ENCODE measurements at places on chromosomes 1 and 21.

GRCh38 chr1:156129687-156130577 is 15.4 kb downstream of the LMNA start:
- peak; percentile 65 for DNase-seq
- no peaks in the 10 kb centered on the region for H3K27me3 ChIP-seq
- peaks cover 55% of the 10 kb centered on the region for H3K4me1 ChIP-seq
- H3K27ac ChIP-seq, result peak overlapping the region; percentile 7
- H3K36me3 ChIP-seq, result peaks cover 27% of the 10 kb centered on the region
- H3K4me3 ChIP-seq, result no peak overlapping the region

- H3K4me3 ChIP-seq, result no peak overlapping the region
- H3K27ac ChIP-seq, result no peak overlapping the region
- no peaks in the 10 kb centered on the region for H3K27me3 ChIP-seq
- no peak for DNase-seq
Observed at GRCh38 chr1:64882574-64883255, 83.6 kb downstream of the JAK1 start.

DNA sequence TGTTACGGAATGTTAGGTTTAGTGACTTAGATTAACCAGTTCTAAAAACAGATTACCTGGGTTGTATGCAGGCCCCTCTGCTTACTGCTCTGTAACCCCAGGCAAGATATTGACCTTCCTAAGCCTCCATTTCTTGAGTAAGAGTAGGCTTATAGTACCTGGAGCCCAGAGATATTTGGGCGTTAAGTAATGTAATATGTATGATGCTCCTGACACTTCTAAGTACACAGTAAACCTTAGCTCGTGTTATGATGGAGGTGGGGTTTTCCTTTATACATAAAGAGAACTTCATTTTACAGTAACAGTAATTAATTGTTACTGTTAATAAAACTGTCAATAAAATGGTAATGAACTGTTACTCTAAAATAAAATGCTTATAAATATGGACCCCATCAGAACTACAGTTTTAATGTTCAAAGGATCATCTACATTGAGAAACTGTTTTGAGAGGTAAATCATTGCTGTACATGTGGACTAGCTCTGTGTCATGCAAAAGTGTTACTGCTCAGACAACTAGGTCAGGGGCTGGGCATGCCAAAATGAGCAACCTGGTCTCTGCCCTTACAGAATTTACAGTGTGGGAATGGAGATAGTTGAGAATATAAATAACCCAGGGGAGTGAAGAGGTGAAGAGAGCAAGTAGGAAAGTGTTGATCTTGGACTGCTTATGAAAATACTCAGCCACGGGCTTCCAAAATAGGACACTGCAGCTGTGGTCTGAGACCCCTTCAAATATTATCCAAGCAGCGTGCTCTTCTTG is 26.6 kb downstream of the LRRC8C start:
- peaks cover 36% of the 10 kb centered on the region for H3K4me1 ChIP-seq
- no peaks in the 10 kb centered on the region for H3K36me3 ChIP-seq
- H3K27me3 ChIP-seq, result no peaks in the 10 kb centered on the region
- H3K4me3 ChIP-seq, result peak overlapping the region; percentile 11
- no peak for DNase-seq

GRCh38 chr21:22711636-22712035 is 1713.4 kb downstream of the NCAM2 start:
- H3K27ac ChIP-seq, result no peak overlapping the region
- no peak overlapping the region for H3K4me3 ChIP-seq
- no peaks in the 10 kb centered on the region for H3K27me3 ChIP-seq
- H3K4me1 ChIP-seq, result no peaks in the 10 kb centered on the region

- no peak overlapping the region for H3K4me3 ChIP-seq
- no peaks in the 10 kb centered on the region for H3K36me3 ChIP-seq
- no peak overlapping the region for H3K27ac ChIP-seq
- H3K27me3 ChIP-seq, result no peaks in the 10 kb centered on the region
- no peaks in the 10 kb centered on the region for H3K4me1 ChIP-seq
Observed at GRCh38 chr1:110464340-110464739, 13.4 kb downstream of the PROK1 start.

GRCh38 chr1:44305962-44306422 is 49.1 kb downstream of the ERI3 start:
- H3K4me3 ChIP-seq, result no peak overlapping the region
- peaks cover 37% of the 10 kb centered on the region for H3K36me3 ChIP-seq
- no peaks in the 10 kb centered on the region for H3K27me3 ChIP-seq
- no peaks in the 10 kb centered on the region for H3K4me1 ChIP-seq

- DNase-seq, result no peak
- H3K36me3 ChIP-seq, result no peaks in the 10 kb centered on the region
- H3K27me3 ChIP-seq, result no peaks in the 10 kb centered on the region
- H3K4me1 ChIP-seq, result peaks cover 35% of the 10 kb centered on the region
- H3K27ac ChIP-seq, result peak overlapping the region; percentile 68
- H3K4me3 ChIP-seq, result peak overlapping the region; percentile 15
Observed at GRCh38 chr1:35506960-35507912, 50.0 kb downstream of the KIAA0319L start.

DNA sequence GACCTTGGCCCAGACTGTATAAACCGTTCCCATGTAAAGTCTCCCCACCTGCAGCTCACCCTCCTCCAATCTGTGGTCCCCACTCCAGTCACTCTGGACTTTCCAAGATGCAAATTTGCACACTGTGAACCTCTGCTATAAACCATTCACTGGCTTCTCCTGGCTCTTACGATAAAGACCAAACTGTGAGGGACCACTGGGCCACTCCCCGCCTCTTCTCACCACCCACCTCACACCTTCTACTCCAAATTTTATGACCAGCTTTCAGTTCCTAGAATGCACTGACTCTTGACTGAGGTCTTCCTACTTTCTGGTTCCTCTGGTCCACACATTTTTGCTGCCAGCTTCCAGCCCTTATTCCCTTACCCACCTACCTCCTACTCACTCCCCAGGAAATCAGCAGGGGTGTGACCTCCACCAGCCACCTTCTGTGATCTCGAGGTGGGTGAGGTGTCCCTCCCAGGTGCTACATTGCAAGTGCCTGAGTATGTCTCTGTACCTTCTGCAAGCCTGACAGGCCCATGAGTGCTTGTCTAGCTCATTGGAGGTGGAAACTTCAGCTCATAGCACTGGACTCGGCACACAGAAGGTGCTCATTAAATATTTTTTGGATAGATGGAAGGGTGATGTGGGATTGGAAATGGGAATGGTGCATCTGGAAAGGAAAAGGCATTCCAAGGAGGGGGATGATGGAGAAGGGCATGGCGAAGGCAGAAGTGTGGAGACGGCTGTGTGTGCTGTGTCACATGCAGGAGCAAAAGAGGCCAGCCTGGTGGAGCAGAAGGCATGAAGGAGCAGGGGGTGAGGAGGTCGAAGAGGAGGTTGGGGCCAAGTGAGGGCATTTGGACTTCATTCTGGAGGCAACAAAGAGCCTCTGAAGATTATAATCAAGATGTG is 15.6 kb upstream of the CSF1 start:
- DNase-seq, result no peak
- no peaks in the 10 kb centered on the region for H3K36me3 ChIP-seq
- no peak overlapping the region for H3K4me3 ChIP-seq
- H3K27me3 ChIP-seq, result no peaks in the 10 kb centered on the region
- no peak overlapping the region for H3K27ac ChIP-seq

GRCh38 chr21:35245879-35246278 is 196.8 kb upstream of the RUNX1 start:
- H3K27ac ChIP-seq, result no peak overlapping the region
- DNase-seq, result no peak
- H3K4me1 ChIP-seq, result no peaks in the 10 kb centered on the region
- H3K27me3 ChIP-seq, result no peaks in the 10 kb centered on the region

GRCh38 chr1:44775930-44776729 is 790 bp downstream of the RPS8 start:
- no peaks in the 10 kb centered on the region for H3K27me3 ChIP-seq
- DNase-seq, result no peak
- H3K4me1 ChIP-seq, result peaks cover 16% of the 10 kb centered on the region
- H3K27ac ChIP-seq, result peak overlapping the region; percentile 93
- peak overlapping the region; percentile 96 for H3K4me3 ChIP-seq

GRCh38 chr1:58652651-58653184 is 47.1 kb downstream of the MYSM1 start:
- no peaks in the 10 kb centered on the region for H3K4me1 ChIP-seq
- H3K27me3 ChIP-seq, result no peaks in the 10 kb centered on the region
- peak; percentile 8 for DNase-seq
- peaks cover 6% of the 10 kb centered on the region for H3K36me3 ChIP-seq

DNA sequence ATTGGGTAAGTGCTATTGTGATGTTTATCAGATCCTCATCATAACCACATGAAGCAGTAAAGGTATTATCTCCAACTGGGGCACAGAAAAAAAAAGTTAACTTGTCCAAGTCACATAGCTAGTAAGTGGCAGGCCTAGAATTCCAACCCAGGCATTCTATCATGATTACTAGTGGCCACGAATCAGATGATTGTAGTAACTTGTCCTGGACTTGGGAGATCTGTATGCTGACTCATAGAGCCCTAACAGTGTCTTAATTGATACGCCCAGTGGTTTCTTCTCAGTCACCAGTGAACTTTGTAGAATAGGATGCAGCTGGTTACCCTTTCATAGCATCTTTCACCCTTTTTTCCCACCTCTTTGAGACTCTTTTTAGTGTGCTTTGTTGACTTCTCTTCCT is 91.1 kb upstream of the UBE2U start:
- H3K27ac ChIP-seq, result no peak overlapping the region
- no peaks in the 10 kb centered on the region for H3K4me1 ChIP-seq
- no peaks in the 10 kb centered on the region for H3K36me3 ChIP-seq
- DNase-seq, result no peak
- no peak overlapping the region for H3K4me3 ChIP-seq

DNA sequence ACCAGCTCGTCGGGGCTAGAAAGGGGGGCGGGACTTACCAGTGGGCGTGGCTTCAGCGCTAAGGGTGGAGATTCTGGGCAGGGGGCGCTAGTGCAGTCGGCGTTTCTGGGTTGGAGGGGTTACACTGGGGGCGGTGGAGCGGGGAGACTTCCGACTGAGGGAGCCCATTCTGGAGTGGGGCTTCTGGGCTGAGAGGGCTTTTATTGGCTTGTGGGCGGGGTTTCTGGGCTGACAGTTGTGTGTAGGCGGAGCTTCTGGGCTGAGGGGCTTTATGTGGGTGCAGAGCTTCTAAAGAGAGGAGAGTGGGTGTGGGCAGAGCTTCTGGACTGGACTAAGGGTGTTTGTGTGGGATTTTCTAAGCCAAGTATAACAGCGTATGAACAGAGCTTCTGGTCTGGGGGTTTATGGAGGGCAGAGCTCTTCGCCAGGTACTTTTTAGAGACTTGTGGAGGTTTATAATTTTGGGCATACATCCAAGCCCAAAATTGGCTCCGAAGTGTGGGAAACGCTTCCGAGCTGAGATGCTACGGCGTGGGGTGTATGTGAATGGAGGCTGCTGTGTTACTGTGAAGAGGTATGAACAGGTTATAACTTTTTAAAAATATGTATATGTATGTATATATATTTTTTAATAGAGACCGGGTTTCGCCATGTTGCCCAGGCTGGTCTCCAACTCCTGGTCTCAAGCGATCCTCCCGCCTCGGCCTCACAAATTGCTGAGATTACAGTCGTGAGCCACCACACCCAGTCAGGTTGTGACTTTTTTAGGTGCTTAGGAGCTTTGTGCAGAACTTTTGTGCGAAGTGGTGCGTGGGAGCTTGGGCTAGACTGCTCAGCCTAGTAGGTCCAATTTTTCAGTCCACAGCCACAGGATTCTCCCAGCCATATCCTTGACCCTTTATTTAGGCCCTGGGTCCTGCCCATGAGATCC is 825 bp downstream of the TMEM39B start:
- H3K36me3 ChIP-seq, result peaks cover 29% of the 10 kb centered on the region
- H3K4me1 ChIP-seq, result peaks cover 19% of the 10 kb centered on the region
- H3K27ac ChIP-seq, result peak overlapping the region; percentile 78
- no peaks in the 10 kb centered on the region for H3K27me3 ChIP-seq
- no peak for DNase-seq
- peak overlapping the region; percentile 78 for H3K4me3 ChIP-seq

DNA sequence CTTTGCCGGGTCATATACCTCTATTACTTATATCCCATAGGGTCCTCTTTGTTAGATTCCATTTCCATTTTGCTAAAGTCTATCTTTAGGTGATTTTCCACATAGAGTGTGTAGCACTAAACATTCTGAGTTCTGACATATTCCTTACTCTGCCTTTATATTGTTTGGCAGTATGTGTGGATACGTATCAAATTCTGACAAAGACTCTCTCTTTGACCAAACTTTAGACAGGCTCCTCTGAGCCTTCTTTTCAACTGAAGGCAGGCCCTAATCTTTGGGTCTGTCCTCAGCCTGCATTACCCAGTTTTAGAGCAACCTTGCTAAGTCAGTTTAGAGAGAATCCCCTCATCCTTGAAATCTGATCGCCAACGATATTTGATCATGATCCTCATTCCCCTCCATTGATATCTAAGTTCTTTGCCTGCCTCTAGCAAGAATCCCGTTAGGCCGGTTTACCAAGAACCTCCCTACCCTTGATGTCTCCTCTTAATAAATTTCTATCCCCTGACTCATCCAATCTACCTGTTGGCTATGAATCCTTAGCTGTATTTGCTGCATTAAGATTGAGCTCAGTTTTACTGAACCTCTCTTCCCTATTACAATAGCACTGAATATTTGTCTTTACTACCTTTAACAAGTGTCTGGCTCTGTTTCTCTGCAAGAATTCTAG is 10.4 kb upstream of the PPT1 start:
- DNase-seq, result no peak
- no peaks in the 10 kb centered on the region for H3K36me3 ChIP-seq
- H3K4me1 ChIP-seq, result no peaks in the 10 kb centered on the region
- H3K27ac ChIP-seq, result no peak overlapping the region

GRCh38 chr1:247435030-247435758 is 19.2 kb downstream of the NLRP3 start:
- peaks cover 13% of the 10 kb centered on the region for H3K36me3 ChIP-seq
- no peak for DNase-seq
- H3K27me3 ChIP-seq, result no peaks in the 10 kb centered on the region
- no peaks in the 10 kb centered on the region for H3K4me1 ChIP-seq
- no peak overlapping the region for H3K27ac ChIP-seq

DNA sequence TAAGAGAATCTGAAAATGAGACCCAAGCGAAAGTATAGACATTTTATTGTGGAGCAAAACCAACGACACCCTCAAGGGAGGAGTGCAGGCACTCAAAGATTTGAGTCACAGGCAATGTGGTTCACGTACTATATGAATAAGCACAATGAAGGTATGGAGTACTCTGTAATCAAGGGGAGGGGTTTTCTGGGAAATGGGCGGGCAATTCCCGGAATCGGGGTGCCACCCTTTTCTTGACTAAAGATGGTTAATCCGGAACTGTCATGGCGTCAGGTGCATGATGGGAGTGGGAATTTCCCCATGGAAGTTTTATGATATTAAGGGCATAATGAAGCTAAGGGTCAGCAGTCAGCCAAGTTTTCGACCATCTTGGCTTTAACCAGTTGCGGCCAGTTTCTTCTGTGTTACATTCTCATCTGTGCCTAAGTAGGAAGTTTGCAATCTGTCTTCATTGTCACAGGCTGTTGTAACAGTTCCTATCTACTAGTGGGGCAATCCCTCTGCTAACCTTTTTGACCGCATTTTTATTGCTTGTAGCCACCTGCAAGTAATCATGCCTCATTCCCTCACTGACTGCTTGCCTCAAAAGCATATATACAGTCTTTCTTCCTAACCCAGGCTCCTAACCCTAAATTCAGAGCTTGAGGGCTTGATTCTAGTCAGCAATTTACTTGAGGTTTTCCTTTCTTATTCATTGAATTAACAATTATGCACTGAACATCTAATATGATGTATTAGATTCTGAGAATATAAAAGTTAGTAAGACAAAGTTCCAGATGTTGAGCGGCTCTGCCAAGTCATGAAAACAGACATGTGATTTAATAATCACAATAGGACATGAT is 775 bp upstream of the AIM2 start:
- no peaks in the 10 kb centered on the region for H3K36me3 ChIP-seq
- peak; percentile 95 for DNase-seq
- H3K4me1 ChIP-seq, result peaks cover 16% of the 10 kb centered on the region
- H3K4me3 ChIP-seq, result peak overlapping the region; percentile 53
- no peaks in the 10 kb centered on the region for H3K27me3 ChIP-seq

- no peak overlapping the region for H3K4me3 ChIP-seq
- no peaks in the 10 kb centered on the region for H3K36me3 ChIP-seq
- DNase-seq, result no peak
- no peaks in the 10 kb centered on the region for H3K27me3 ChIP-seq
Observed at GRCh38 chr1:211623515-211623914, 44.6 kb upstream of the SLC30A1 start.

Measured in effector memory CD4-positive, alpha-beta T cell (primary cell).